ENCODE measurements at places on chromosomes 1 and 21. TPM values are rescaled to one million over a fixed set of nuclear protein-coding genes. Genes with fewer than 3 reads are reported as not detected.

L1TD1 gene
- total RNA-seq = not detected

SLC44A3 gene
- total RNA-seq = 0.15 TPM

CD48 gene
- total RNA-seq = not detected

FGR gene
- 0.13 TPM for total RNA-seq

OPTC gene
- total RNA-seq = not detected

GJB5 gene
- total RNA-seq = not detected

CATSPERE gene
- total RNA-seq = 0.05 TPM
